Stimulated activated CD4-positive, alpha-beta T cell treated with anti-CD3 and anti-CD28 coated beads, Interleukin-12 subunit alpha, Interleukin-12 subunit beta, amount 100 ng/mL, for 24 hours (primary cell): ENCODE measurements at places on chromosomes 7 and 10.

DNA sequence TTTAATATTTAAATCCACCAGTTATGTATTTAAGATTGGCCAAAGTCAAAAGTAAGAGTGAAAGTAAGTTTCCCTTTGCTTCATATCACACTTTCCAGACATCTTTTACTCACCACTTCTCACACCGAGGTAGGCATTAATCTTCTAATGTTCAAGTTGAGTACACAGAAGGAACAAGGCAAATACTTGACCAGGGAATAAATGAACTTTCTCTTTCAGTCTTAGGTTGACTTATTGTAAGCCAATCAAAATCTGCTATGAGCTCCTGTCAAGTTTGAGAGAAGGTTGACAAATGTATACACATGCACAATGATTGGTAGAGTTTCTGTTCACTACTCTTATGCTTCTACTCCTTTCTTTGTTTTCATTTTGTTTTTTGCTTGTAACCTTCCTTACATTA, 842.5 kb downstream of the REEP3 start:
- DNase-seq: no peak

- peak; percentile 80 for DNase-seq
Measured at GRCh38 chr7:129780257-129780973, 168.9 kb downstream of the NRF1 start.

GRCh38 chr7:46630031-46630430, 709.0 kb upstream of the IGFBP3 start:
- no peak for DNase-seq

DNA sequence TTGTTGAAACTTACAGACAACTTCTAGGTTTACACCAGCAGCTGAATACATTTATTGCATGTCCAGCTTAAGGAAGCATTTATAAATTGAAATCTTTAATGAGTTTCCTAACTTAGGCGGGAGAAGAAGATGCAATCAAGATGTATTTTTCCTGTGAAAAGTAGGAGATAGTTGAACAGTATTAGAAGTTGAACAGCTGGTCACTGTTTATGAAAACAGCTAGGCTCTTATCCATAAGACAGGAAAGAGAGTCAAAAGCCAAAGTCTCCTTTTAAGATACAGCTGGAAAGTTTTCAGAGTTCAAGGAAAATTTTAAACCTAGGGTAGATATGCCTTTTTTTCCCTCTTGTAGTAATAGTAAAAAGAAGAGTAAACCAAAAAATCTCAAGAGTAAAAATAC, 236.1 kb upstream of the FERD3L start:
- no peak for DNase-seq

DNA sequence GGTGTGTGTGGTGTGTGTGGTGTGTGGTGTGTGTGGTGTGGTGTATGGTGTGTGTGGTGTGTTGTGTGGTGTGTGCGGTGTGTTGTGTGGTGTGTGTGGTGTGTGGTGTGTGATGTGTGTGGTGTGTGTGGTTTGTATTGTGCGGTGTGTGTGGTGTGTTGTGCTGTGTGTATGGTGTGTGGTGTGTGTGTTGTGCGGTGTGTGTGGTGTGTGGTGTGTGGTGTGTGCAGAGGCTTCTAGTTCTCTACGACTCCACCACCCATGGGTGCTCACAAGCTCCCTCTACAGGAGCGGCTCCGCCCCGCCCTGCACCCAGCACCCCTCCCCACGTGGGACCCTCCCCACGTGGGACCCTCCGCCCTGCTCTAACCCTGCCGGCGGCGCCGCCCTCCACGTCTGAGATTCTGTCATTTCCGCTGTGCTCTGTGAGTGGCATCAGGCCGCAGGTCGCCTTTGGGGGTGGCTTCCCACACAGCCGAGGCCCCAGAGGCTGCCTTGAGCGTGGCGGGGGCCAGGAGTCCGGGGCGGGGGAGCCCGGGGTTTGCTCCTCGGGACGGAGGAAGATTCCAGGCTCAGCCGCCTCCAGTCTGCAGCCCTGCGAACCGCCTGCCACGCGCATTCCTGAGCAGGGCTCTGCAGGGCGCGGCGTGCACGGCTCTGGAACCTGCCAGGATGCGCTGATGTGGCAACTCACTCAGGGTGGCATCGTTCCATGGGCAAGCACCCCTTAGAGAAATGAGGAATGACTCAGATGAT, 37.0 kb upstream of the DNAJB6 start:
- no peak for DNase-seq

- no peak for DNase-seq
Measured at GRCh38 chr7:94666879-94667587, 11.1 kb upstream of the SGCE start.

GRCh38 chr7:30671793-30672465, 10.3 kb downstream of the CRHR2 start:
- DNase-seq: no peak

GRCh38 chr7:100678291-100678984, 4.9 kb downstream of the GNB2 start:
- DNase-seq: no peak

DNA sequence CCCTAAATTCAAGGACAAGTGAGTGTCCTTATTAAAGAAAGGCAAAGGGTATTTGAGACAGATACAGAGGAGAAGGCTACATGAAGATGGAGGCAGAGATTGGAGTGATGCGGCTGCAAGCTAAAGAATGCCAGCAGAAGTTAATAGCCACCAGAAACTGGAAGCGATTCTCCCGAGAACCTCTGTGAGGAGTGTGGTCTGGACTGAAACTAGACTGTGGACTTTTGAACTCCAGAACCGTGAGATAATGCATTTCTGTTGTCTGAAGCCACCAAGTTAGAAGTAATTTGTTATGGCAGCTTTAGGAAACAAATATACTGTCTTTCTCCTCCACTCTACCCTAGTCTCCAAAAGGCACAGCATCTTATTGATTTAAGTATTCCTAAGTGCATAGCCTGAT, 80.3 kb upstream of the CREB5 start:
- no peak for DNase-seq

- no peak for DNase-seq
Measured at GRCh38 chr7:51280156-51280555, 36.5 kb downstream of the COBL start.

DNA sequence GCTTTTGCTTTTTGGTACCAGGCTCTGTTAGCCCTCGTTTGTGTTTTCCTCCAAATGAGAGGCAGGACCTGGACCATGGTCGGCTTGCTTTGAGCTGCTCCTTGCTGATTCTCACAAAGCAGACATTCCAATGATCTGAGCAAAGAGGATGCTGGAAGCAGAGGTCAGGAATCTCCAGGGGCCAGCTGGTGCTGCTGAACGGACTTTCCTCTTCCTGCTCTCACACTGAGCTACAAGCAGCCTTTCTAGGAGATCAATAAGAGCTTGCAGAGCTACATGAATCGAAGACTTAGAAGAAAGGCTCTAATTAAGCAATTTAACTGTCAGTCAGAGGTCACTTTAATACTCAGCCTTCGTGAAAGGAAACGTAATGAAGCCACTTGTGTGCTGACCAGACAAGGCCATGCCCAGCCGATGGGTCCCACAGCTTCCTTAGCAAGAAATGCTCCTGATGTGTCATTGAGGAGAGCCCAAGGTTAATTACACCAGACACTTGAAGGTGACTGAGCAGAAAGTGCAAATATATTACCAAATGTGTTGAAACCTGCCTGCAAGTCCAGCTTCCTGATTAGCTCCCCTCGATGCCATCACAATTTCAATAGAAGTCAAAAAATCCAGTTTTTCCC, 151.3 kb upstream of the RSU1 start:
- DNase-seq: no peak

DNA sequence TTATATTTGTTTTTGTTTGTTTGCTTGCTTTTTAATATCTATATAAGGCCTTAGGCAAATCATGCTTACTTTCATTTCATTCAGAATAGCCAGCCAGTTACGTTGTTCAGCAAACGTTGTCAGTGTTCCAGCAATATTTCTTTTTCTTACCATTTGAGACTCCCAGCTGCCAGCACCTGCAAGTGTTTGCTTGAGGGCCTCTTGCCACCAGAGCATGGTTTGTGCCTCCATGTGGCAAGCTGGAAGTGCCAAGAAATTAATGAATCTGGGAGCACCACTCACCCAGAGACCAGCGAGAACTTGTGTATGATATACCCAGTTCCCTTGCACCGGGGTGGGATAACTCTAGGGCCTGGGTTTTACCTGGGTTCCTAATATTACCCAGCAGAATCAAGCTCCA, 177.1 kb upstream of the CSTF2T start:
- no peak for DNase-seq

DNA sequence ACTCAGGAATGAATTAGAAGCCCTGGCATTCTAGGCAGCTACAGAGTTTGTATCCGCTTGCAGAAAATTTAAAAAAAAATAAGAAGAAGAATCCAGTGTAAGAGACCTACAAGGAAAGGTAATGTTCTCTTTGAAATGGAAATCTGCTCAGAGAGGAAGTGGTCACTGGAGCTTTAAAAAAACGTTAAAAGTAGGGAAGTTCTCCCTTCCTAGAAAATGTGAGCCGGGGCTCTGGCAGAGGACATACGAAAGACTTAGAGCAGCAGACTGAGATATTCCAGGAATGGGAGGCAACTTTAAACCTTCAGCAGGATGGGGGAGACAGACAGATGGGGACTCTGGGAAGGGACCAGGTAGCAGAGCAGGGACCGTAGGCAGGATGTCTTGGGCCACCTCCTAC, 149.4 kb upstream of the NPS start:
- DNase-seq: no peak

GRCh38 chr7:95999481-95999880, 227.1 kb downstream of the DYNC1I1 start:
- DNase-seq: no peak

DNA sequence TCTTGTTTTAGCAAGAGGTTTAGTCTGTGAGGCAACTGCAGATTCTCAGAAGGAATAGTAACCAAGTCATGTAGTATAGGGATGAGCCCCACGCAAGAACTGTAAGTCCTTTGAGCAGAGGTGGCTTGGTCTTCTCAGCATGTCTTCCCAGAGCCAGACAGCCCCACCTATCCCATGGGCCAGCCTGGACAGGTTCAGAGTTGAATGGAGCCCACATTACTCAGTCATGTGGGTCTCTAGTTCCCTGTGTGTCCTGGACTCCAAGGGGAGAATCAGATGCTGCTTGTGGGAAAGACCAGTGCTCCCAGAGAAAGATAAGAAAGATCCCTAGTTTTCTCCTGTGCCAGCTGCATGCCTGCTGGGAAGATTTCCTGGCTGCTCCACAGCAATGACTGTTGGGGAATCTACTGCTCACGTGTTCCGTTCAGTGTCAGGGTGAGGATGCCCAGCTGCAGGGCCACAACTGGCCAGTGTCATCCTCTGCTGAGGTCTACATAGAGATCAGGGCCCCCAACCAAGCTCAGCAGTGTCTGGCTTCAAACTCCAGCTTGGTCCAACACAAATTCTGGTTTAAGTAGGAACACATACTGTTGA, 66.9 kb upstream of the UNC5B start:
- DNase-seq: no peak

DNA sequence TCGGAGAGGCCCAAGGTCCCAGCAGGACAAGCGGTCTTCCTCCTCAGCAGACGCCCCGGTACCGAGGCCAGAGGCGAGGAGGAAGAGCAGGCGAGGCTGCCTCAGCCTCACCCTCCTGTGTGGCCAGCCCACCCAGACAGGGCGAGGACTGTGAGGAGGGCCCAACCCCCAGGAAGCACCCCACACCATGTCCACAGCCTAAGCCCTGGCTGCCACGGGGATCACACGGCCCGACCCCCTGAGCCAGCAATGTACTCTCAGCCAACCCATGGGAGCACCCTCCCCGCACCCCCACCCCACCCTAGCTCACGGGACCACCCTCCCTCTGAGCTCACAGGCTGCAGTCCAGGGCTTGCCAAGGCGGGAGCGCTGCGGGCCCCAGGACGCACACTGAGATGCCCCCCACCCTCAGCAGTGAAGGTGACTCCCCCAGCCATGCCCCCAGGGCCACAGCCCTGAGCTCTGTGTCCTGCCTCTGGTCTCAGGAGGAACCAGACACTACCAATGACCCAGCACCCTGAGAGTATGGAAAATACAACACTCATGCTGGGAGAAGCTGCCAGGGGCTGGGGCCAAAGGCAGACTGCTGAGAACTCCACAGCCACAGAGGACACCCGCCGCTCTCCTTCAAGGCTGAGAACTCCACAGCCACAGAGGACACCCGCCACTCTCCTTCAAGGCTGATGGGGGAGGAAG, 93.6 kb downstream of the MAD1L1 start:
- no peak for DNase-seq

- DNase-seq: no peak
Measured at GRCh38 chr7:120716307-120716706, 141.6 kb downstream of the TSPAN12 start.

DNA sequence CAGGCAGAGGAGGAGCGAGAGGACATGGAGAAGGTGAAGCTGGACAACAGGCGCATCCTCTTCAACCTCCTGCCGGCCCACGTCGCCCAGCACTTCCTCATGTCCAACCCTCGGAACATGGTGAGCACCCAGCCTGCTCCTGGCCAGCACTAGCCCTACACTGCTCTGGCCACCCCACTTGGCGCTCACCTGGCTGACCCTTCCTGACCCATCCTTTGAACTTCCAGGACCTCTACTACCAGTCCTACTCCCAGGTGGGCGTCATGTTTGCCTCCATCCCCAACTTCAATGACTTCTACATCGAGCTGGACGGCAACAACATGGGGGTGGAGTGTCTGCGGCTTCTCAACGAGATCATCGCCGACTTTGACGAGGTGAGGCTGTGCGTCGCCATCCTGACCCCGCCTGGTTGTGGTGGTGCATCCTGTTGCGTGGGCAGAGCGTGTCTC, 129.2 kb downstream of the ADCY1 start:
- no peak for DNase-seq

GRCh38 chr10:12194752-12195271, 879 bp downstream of the NUDT5 start:
- peak; percentile 20 for DNase-seq

GRCh38 chr7:117848941-117849340, 24.3 kb downstream of the CTTNBP2 start:
- no peak for DNase-seq

DNA sequence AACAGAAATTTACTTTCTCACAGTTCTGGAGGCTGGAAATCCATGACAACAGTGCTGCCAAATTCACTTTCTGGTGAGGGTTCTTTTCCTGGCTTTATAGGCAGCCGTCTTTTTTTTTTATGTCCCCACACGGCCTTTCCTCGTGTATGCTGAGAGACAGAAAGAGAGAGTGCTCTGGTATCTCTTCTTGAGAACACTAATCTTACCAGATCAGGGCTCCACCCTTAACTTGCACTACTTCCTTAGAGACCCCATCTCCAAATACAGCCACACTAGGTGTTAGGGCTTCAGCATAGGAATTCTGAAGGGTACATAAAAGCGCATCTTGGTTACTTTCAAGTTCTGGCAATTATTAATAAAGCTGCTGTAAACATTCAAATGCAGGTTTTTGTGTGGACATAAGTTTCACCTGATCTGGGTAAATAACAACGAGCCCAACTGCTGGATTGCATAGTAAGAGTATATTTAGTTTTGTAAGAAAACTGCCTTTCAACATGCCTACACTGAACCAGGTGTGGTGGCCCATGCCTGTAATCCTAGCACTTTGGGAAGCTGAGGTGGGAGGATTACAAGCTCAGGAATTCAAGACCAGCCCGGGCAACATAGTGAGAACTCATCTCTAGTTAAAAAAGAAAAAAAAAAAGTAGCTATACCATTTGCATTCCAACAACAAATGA, 8.2 kb upstream of the C1GALT1 start:
- no peak for DNase-seq

GRCh38 chr7:27186668-27187474, 1.8 kb upstream of the HOXA11 start:
- DNase-seq: no peak

- DNase-seq: no peak
Measured at GRCh38 chr7:45573661-45574415, at the start of gene ADCY1. TSS of gene ADCY1 (plus strand) at chr7:45574368. CDS start at chr7:45574544, 176 bp downstream.

- no peak for DNase-seq
Measured at GRCh38 chr10:91541481-91541880, 91.4 kb downstream of the PPP1R3C start.
